ENCODE measurements at places on chromosomes 1 and 21.

DNA sequence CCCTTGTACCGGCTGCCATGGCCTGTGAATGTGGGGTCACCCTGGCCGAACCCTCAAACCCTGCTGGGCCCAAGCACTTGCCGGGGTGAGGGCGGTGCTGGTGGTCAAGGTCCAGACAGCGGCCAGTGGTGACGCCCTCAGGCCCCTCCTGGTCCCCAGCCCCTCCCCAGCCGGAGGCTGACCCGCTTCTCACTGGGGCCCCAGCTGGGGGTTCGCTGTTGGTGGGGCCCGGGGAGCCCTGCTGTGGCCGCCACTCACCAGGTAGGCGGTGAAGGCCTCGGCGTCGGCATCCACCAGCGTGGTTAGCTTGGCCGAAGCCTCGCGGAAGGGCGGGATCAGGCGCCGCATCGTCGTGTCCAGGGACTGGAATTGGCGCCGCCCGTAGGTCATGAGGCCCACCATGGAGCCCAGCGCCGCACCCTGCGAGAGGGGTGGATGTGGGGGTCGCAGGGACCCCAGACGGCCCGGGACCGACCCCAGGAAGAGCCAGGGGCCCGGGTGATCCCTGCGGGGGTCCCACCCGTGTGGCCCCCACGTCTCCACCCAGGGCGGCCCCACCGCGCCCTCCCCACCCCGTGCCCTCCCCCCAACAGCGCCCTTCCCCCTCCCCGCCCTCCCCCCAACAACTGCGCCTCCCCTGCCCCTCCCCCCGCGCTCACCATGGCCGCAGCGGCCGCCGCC, 10.1 kb downstream of the FTCD start:
- no peak for ATAC-seq

- no peak for ATAC-seq
These were observed 220.5 kb downstream of the TRABD2B start for GRCh38 chr1:47776667-47777131.

GRCh38 chr1:40818264-40818961, 34.8 kb downstream of the KCNQ4 start:
- peak; percentile 99 for ATAC-seq

DNA sequence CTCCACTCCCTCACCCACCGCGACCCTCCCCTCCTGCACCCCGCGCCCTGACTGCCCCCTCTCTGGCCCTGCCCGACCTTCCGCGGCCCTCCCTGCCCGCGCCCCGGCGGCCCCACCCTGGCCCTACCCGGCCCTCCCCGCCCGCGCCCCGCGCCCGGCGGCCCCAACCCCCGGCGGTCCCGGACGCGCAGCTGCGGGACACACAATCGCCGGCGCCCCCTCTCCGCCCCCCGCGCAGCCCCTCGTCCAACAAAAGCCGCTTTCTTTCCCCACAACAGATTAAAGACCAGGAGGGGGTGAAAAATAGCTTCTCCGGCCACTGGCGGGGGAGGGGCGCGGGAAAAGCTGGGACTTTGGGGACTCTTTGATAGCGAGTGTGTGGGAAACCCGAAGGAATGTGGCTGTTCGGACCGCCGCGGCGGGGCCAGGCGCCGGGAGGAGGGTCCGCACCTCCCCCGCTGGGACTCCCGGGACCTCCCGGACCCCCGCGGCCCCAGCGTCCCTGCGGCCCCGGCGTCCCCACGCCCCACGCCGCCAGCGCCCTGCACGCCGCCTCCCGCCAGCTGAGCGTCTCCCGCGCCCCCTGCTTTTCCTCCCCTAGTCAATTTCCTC, 8.8 kb upstream of the ID3 start:
- ATAC-seq: no peak

DNA sequence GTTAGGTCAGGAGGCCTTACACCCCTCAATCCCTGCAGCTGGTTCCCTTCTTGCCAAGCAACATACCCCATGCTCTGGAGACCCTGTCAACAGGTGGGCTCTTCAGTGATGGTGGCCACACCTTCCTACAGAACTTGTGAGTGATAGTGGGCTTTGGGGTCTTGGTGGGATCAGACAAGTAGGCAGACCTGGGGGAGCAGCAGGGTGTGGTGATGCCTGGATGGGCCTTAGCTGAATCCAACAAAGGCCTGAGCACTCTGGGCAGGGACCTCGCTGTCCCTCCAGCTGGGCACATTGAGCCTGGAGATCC, 14.9 kb downstream of the FAAH start:
- ATAC-seq: no peak

GRCh38 chr1:78471890-78472620, 18.7 kb upstream of the PTGFR start:
- no peak for ATAC-seq

Data from activated T-helper 17 cell treated with anti-CD3 and anti-CD28 coated beads, Interleukin-2, amount 50 U/mL, for 72 hours (primary cell).